ENCODE measurements at places on chromosomes 12 and 14.

DNA sequence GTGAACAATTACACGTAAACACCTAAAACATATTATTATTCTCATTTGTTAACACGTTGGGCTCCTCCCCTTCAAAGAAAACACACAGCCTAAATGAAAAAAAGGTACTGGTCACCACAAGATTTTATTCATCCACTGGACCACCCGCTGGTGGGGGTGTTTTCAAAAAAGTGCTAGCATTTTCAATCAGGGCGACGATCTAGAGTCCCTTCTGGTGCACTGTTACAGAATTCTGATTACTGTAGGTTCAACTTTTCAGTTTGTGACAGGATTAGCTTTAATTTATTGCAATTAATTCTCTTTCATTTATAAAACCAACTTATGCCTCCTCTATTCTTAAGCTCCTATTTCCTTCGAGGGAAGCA lies 443 bp downstream of the MAGOHB start:
- no peak for DNase-seq

- DNase-seq, result no peak
Measured at GRCh38 chr12:128387811-128388422, 120.9 kb downstream of the TMEM132C start.

GRCh38 chr12:622416-622815 lies 40.8 kb downstream of the NINJ2 start:
- DNase-seq, result no peak

- DNase-seq, result no peak
Measured at GRCh38 chr14:72688990-72689671, 204.8 kb downstream of the DPF3 start.

DNA sequence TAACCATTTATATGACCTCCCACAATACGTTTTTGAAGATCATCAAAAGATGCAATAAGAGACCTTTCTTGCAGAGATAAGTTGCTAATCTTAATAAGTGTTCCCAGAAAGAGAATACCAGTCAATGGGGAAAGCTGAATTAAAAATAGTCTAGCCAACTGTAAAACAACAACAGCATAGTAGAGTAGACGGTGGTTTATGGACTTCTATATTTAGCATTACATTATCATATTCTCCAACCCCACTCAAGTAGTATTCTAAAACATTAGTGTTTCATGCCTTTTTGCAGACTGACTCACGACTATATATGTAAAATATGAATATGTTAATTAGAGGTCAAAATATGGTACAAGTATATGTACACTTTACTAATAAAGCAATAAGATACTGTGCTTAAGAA lies 218.9 kb downstream of the MED13L start:
- no peak for DNase-seq

GRCh38 chr12:7989827-7990491 lies 42.6 kb upstream of the FOXJ2 start:
- DNase-seq, result no peak

GRCh38 chr14:78637908-78638475 lies 467.8 kb downstream of the NRXN3 start:
- no peak for DNase-seq

DNA sequence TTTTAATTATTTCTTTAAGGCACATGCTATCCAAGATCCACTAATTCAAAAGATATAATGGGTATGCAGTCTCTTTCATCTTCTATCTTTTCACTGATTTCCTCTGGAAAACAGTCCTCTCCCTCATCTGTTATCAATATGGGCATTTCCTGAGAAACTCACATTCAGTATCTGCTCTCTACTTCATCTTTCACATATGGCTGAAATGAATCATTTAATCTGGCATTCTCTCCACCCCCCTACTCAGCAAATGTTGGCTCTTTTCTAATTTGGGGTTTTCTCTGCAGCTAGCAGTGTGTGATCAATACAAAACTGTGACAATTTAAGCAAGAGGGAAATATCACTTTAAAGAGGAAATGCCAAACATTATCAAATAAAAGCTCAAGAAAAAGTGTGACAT lies 157.1 kb upstream of the TMTC1 start:
- DNase-seq, result no peak

GRCh38 chr12:110256780-110257431 lies 24.1 kb upstream of the ATP2A2 start:
- DNase-seq, result no peak

- DNase-seq, result no peak
Measured at GRCh38 chr14:77014004-77014604, 14.4 kb downstream of the IRF2BPL start.

DNA sequence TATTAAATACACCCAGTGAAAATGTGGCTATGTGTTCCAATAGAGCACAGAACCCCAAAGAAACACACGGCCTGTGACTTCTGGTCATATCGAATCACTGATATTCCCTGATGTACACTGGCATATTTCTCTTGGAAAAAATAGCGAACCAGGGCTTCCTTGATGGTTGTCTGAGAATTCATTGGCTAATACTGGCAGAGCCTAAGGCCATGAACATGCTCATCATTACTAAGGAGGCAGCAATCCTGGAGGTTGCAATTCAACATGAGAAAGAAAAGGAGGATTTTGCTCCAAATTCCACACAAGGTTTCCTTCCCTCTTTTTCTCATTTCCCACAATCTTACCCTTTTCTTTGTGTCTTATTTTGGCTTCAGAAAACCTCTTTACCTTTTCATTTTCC lies 212.9 kb upstream of the HMGA2 start:
- DNase-seq, result no peak

DNA sequence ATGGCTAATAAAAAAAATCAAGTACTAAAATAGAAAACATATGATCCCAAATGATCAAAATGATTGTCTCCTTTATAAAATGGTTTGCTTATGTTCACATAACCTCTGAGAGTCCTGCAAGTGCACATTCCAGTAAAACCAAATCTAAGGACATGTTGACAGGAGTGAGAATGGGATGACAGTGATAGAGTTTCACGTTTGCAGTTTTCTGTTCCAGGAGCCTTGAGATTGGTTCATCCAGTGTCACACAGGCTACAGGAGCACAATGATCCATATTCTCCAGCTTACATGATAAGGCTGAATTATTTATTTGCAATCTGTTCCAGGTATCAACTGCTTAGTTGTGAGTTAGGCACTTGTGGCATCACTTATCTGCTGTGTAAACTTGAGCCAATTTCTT lies 1.5 kb upstream of the GYS2 start:
- no peak for DNase-seq

GRCh38 chr14:52690983-52691760 lies 4.2 kb downstream of the ERO1A start:
- no peak for DNase-seq

- DNase-seq, result no peak
Measured at GRCh38 chr12:76303365-76303764, 44.9 kb downstream of the BBS10 start.

DNA sequence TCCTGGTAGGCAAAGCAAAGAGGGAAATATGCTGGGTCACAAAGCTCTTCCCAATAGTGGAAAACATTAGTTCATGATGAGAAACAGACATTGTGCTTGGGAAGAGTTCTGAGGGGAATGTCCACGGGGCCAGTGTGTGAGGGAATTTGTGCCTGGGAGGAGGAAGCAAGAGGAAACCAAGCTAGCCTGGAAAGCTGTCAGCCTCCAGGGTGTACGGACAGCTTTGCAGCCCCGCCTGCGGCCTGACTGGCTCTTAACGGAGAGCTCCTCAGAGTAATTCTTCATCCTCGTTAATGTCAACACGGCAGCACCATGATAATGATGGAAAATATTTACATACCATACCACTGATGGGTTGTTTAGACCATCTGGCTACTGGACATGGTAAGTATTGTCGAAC lies 32.4 kb downstream of the PITPNM2 start:
- DNase-seq, result no peak

DNA sequence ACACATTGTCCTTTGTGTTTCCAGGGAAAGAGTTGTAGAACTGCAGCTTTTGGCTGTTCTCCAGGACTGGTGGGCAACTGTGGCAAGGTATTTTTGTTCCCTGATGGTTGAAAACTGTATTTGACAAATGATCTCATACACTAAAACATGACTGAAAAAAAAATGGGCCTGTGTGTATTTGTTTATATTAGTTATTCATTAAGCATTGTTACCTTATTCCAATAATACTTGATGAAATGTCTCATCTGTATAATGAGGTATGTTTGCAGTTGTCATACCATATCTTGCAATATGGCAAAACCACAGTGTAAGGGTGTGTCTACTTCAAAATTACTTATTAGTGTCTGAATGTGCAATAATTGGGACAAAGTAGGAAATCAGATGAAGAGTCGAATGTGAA lies 479.4 kb upstream of the NOVA1 start:
- DNase-seq, result no peak

DNA sequence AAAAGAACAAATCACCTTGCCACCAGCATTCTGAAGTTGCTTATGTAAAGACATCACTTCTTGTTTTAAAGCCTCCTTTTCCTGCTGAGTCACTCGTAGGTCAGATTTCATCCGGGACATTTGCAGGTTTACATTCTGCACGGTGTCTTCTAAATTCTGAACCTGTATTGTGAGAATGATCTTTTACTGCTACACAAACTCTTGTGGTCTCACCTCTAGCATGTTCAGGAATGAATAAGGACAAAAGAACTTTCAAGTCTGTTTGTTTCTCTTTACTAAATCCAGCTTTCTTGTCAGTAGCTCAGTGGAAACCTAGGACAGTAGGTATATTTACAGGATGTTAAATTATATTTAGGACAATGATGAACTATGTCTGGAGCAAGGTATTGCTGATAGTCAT lies 73.5 kb upstream of the SAV1 start:
- no peak for DNase-seq

DNA sequence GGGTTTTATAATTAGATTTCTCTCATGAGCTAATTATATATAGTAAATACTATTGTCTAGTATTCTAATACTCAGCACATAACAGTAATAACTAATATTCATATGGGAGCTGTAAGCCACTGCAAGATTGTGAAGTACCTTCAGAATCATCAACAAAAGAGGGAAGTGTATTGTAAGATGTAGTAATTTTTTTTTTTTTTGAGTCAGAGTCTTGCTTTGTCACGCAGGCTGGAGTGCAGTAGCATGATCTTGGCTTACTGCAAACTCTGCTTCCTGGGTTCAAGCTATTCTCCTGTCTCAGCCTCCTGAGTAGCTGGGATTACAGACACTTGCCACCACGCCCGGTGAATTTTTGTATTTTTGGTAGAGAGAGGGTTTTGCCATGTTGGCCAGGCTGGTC lies 3.1 kb downstream of the GPR33 start:
- DNase-seq, result no peak

DNA sequence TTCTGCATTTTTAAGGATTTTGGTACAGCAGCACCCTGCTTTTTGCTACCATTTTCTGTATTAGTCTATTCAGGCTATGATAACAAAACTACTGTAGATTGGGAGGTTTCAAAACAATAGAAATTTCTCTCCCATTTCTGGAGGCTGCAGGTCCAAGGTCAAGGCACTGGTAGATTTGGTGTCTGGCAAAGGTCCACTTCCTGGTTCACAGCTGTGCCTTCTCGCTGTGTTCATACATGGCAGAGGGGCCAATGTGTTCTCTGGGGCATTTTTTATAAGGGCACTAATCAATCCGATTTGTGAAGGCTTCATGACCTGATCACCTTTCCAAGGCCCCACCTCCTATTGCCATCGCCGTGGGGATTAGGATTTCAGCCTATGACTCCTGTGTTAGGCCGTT lies 268.1 kb upstream of the RTL1 start:
- DNase-seq, result no peak

DNA sequence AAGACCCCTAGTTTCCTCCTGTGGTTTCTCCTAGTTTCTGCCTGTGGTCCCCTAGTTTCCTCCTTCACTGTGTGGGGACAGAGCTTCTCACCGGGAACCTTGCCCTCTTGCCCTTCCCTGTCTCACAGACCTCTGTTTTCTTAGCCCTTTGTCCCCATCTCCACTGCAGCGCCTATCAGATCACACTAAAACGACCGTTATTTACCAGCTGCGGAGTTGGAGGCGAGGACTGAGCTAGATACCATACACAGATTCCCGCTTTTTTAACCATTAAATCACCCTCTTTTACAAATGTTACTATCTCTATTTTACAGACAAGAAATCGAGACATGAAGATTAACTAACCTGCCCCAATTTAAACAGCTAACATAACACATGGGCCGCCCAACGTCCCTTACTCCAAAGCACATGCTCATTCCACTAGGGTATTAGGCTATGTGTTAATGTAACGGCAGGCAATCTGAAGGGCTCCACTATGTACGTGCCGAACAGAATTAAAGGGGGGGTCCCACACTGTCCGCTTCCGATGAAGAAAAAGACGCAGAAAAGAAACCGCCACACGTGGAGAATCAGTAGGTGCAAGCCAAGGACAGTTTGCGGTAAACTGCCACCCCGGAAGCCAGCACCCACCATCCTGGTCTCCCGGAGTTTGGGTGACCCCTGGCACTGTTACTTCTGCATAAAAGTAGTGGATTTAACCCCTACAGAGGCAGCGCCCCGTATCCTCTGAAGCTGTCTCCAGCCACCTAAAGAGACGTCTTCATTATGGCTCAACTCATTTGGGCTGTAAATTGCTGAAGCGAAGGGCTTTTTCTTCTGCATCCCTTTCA lies 1.9 kb upstream of the FKBP4 start:
- DNase-seq, result no peak

GRCh38 chr12:109948368-109948767 lies 47.8 kb downstream of the GIT2 start:
- DNase-seq, result no peak

DNA sequence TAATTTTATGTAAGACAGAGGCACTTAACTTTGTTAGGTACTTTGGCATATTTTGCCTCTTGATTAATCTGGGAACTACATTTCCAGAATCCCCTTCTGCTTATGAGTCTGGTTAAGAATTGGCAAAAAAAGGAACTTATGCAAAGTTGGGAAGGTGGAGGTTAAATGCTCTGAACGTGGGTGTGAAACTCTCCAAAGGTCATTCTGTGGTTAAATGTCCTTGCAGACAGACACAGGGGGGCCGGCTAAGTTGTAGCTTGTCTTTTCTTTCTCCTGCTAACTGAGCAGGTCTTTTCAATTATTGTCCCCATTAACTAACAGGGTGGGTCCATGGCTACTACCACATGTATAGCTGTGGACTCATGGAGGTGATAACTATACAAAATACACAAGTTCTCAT lies 248.6 kb upstream of the NOVA1 start:
- no peak for DNase-seq

- DNase-seq, result no peak
Measured at GRCh38 chr14:54796961-54797360, 105.7 kb downstream of the GCH1 start.

DNA sequence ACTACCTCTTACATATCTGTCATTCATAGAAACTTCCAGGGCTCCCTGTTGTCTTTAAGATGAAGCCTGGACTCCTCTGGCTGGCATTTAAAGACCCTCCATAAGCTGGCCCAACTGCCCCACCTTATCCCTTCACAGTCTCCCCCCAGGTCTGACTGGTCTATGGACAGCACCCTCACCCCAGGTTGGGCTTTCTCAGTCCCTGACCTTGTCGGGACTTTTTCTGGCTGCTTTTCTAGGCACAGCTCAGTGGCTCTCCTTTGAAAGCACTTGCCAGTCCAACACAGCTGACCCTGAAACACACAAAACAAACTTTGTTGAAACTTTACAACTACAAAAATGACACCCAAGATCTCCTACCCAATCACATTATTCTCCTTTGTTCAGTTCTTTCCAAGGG lies 13.9 kb upstream of the MYH7 start:
- no peak for DNase-seq

- no peak for DNase-seq
Measured at GRCh38 chr12:124036171-124036598, 63.2 kb downstream of the ZNF664 start.

GRCh38 chr14:95464514-95464913 lies 51.9 kb downstream of the SYNE3 start:
- DNase-seq, result no peak

- DNase-seq, result no peak
Measured at GRCh38 chr12:113137861-113138783, 2.6 kb upstream of the RASAL1 start.

GRCh38 chr12:80792861-80793260 lies 76.1 kb downstream of the MYF5 start:
- DNase-seq, result no peak

All from cerebellar nuclear complex (tissue), 1 donor.